Stomach (tissue), 19 donors: ENCODE measurements at places on chromosomes 11 and 22. TPM values are rescaled to one million over a fixed set of nuclear protein-coding genes. Genes with fewer than 3 reads are reported as not detected.

DNA sequence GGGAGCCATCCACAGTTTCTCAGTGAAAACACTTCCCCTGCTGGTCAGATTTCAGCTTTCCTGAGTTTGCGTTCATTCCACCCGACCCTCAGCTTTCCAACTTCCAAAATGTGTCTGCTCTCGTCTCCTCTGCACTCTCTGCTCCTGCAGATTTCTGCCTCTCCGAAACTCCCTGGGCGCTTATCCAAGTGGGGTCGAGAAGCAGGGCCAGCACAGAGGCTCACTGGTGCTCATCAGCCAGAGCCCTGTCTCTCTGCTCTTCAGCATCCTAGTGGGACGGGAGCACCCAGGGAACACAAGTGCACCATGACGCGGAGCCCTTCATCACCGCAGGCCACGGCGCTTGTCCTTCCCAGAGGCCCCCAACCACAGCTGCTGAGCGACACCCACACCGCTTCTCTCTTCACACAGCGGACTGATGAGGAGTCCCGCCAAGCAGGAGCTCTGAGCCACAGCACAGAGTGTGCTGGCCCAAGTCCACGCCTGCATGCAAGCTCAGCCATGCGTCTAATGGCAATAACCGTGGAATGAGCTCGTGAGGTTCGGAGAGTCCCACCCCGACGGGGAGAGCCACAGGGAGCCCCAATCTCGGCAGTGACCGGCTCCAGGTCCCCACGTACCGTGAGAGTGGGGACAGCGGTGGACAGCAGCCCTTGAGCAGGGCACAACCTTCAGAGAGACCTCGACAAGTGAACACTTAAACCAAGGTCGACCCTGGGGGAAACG is 27.9 kb upstream of the MOB2 start:
- DNase-seq, result no peak

DNA sequence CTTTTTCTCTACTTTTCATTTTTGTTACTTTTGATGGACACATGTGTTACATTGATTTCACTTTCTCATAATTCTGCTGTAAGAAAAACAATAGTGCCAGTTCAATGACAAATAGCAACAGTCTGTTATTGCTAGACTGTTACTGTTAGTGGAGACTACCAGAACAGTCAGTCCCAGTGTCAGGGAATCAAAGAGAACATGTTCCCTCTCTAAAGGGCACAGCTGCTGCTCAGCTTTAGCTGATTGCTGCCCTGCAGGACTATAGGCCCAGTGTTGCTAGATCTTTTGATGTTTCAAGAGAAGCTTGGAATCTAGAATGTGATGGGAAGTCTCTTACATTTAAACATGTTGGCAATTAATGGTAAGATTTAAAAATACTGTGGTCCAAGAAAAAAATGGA is 3.4 kb downstream of the BIRC3 start:
- no peak for DNase-seq

GRCh38 chr11:118175031-118175992 is 1.1 kb downstream of the SCN2B start:
- no peak for DNase-seq

DNA sequence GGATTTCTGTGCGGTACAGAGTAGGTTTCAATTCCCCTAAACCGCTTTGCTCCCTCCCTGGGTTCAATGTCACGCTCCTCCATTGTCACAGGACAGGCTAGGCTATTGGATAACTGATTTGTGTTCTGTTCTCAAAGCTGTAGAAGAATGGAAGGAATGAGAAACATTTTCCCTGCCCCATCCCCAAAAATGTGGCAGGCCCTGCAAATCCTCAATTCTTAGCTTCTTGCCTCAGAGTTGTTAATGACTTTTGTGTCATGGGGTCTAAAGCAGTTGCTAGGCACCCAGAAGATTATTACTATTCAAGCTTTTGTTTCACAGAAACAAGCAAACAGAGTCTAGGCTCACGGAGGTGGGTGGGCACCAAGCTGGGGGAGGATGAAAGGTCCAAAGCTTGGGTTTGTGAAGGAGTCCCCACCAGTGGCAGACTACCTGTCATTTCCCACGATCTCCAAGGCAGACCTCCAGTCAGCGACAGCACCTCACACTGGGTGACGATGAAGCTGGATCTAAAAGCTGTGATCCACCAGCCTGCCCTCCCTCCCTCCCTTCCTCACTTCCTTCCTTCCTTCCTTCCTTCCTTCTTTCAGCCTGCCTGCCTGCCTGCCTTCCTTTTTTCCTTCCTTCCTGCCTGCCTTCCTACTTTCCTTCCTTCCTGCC is 1080.2 kb downstream of the OPCML start:
- no peak for DNase-seq

DBX1 gene
- not detected for polyA plus RNA-seq
